Left ventricle myocardium superior (tissue), 1 donor: ENCODE measurements at places on chromosomes 16 and 17. TPM values are rescaled to one million over a fixed set of nuclear protein-coding genes. Genes with fewer than 3 reads are reported as not detected.

MYH2 gene
- 0.10 TPM for total RNA-seq

KCNH6 gene
- total RNA-seq, result not detected

ARL16 gene
- total RNA-seq, result 12.0 TPM

ATP2A1 gene
- 0.45 TPM for total RNA-seq

LPO gene
- total RNA-seq, result not detected

TEX19 gene
- total RNA-seq, result not detected

HS3ST3B1 gene
- 1.7 TPM for total RNA-seq

GRCh38 chr17:49890077-49890821 lies 42.4 kb upstream of the TAC4 start:
- DNase-seq, result peak; percentile 50

DNA sequence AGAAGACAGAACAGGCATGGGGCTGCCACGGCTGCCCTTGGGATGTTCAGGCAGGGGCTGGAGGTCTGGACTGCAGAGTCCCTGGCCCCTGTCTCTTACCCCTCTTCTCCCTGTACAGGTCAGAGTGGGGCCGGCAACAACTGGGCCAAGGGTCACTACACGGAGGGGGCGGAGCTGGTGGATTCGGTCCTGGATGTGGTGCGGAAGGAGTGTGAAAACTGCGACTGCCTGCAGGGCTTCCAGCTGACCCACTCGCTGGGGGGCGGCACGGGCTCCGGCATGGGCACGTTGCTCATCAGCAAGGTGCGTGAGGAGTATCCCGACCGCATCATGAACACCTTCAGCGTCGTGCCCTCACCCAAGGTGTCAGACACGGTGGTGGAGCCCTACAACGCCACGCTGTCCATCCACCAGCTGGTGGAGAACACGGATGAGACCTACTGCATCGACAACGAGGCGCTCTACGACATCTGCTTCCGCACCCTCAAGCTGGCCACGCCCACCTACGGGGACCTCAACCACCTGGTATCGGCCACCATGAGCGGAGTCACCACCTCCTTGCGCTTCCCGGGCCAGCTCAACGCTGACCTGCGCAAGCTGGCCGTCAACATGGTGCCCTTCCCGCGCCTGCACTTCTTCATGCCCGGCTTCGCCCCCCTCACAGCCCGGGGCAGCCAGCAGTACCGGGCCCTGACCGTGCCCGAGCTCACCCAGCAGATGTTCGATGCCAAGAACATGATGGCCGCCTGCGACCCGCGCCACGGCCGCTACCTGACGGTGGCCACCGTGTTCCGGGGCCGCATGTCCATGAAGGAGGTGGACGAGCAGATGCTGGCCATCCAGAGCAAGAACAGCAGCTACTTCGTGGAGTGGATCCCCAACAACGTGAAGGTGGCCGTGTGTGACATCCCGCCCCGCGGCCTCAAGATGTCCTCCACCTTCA lies 11.7 kb downstream of the TUBB3 start:
- no peak for DNase-seq

CCL8 gene
- total RNA-seq, result 0.40 TPM

NTN1 gene
- total RNA-seq, result 28.4 TPM

DNA sequence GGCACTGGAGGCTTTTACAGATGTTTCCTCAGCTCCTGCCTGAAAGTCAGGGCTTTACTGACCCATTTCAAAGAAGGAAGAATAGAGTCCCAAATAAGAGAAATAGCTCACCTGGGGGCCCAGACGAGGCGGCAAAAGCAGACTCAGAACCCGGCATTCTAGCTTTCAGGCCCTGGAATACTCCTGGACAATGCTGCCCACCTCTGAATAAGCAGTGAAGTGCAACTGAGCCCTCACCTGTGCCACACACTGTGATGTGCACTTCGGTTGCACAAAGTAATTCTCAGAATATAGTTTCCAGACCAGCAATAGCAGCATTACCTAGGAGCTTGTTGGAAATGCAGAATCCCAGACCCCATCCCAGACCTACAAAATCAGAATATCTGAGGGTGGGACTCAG lies 54.6 kb downstream of the ZNF423 start:
- no peak for DNase-seq

ITGA2B gene
- 0.72 TPM for total RNA-seq

GRCh38 chr17:61400717-61401388 lies 1.2 kb downstream of the TBX2 start:
- peak; percentile 40 for DNase-seq

GGA2 gene
- 52.1 TPM for total RNA-seq

KRTAP4-1 gene
- total RNA-seq, result not detected

UTS2R gene
- 2.1 TPM for total RNA-seq

- no peak for DNase-seq
Measured at GRCh38 chr17:21124086-21124485, 2.7 kb upstream of the DHRS7B start.

- DNase-seq, result no peak
Measured at GRCh38 chr17:15197229-15197628, 67.9 kb downstream of the PMP22 start.

DNA sequence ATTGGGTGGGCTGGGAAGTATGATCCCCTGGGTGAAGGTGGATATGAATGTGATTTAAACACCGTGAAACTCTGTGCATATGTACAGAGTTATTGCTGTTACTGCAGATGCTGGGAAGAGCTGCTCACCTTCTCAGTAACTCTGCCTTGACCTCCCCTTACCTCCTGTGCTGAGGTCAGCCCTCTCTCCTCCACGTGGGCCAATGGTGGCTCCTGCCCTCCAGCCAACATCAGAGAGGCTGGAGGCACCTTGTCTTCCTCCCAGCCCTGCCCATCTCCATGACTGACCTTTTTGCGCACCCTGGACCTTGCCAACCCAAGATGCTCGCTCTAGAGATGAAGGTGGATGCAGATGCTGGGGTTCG lies 387 bp upstream of the ASB16 start:
- no peak for DNase-seq

GRCh38 chr17:17824119-17824782 lies 12.5 kb downstream of the SREBF1 start:
- DNase-seq, result no peak

- DNase-seq, result no peak
Measured at GRCh38 chr17:83075270-83075880, 4.0 kb upstream of the METRNL start.

DNA sequence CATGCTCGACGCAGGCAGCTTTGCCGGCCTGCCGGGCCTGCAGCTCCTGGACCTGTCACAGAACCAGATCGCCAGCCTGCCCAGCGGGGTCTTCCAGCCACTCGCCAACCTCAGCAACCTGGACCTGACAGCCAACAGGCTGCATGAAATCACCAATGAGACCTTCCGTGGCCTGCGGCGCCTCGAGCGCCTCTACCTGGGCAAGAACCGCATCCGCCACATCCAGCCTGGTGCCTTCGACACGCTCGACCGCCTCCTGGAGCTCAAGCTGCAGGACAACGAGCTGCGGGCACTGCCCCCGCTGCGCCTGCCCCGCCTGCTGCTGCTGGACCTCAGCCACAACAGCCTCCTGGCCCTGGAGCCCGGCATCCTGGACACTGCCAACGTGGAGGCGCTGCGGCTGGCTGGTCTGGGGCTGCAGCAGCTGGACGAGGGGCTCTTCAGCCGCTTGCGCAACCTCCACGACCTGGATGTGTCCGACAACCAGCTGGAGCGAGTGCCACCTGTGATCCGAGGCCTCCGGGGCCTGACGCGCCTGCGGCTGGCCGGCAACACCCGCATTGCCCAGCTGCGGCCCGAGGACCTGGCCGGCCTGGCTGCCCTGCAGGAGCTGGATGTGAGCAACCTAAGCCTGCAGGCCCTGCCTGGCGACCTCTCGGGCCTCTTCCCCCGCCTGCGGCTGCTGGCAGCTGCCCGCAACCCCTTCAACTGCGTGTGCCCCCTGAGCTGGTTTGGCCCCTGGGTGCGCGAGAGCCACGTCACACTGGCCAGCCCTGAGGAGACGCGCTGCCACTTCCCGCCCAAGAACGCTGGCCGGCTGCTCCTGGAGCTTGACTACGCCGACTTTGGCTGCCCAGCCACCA lies 9.7 kb downstream of the VASN start:
- DNase-seq, result peak; percentile 28

MMP2 gene
- 88.7 TPM for total RNA-seq

- DNase-seq, result no peak
Measured at GRCh38 chr17:8100111-8100510, 12.6 kb upstream of the ALOX12B start.

UNC13D gene
- total RNA-seq, result 8.6 TPM

DNA sequence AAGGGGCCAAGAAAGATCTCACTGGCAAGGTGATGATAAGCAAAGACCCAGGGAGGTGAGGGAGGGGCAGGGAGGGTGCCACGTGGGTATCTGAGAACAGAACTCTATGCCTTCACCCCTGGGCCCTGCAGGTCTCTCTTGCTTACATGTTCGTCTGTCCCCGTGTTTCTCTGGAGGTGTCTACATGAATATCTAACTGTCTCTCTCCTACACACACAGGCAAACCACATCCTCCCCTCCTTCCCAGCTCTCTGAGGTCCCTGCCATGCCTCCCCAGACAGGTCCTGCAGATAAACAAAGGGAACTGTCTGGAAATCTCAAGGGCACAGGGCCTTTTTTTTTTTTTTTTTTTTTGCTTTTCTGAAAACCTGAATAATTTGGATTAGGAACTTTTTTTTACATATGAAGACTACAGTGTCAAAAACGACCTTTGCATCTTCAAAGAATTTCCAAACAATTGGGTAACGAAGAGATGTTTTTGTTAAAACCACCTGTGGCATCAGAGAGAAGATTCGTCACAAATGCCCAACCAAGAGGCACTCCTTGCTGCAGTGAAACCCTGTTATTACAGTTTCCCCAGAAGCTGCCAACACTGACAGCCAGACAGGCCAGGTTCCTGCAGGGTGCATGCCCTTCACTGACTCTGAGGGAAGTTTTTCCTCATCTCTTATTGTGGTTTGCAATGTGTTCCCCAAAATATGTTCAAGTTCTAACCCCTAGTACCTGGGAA lies 17.8 kb downstream of the PLLP start:
- DNase-seq, result no peak

GRCh38 chr17:40903129-40903847 lies 18.2 kb upstream of the KRT20 start:
- no peak for DNase-seq

GP1BA gene
- not detected for total RNA-seq

BAIAP3 gene
- 5.2 TPM for total RNA-seq

DNA sequence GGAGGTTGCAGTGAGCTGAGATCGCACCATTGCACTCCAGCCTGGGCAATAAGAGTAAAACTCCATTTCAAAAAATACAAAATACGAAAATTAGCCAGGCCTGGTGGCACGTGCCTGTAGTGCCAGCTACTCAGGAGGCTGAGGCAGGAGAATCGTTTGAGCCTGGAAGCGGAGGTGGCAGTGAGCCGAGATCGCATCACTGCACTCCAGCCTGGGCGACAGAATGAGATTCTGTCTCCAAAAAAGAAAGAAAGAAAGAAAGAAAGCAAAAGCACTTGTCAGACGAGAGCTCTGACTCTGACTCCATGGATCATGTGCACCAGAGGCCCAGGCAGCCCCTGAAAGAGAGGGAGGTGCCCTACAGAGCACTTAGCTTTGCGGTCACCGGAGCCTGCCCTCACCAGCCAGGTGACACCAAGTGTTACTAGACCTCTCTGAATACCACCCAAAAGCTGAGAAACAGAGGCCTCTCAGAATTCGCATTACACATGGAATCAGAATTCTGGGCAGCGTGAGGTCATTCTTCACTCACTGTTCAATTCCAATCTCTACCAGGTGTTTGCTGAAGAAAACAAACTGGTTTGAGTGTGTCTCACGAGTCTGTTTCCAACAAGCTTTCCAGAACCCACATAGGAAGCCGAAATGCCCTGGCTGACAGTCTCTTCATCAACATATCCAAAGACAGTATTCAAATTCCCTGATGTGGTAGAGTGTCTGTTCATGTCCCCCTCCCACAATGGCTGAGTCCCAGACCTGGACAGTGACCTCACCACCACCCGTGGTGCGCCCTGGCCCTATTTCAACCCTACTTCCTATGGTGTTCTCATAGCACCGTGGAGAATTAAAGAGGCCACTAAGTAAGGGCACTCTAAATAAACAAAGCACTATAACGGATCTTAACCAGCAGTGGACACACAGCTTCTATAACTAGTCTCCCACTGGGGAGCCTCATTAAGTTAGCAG lies 1.5 kb downstream of the FLCN start:
- no peak for DNase-seq

DNA sequence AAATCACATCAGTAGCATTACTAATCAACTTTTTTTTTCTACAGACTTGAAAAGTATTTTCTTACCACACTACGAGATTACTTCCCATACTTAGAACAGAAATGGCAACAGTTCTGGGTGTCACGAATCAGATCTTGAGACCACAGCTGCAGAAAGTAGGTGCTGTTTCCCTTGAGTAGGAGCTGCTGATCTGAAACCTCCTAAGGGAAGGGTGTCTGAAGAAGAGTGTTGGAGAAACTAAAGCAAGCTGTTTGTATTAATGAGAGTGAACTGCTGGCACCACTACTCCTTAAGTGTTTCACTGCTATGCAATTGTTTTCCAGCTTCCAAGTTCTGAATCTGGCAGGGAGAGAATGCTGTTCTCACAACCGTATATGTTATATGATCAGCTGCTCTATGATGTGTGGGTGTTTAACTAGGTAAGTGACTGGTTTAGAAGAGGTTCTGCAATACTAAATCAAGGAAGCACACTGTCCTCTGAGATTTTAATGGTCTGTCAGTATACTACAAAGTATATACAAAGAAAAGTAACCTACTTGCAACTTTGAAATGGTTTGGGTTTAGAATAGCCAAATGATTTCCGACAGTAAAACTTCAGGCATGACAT lies 3.3 kb downstream of the ZNF652 start:
- DNase-seq, result no peak

CNGB1 gene
- not detected for total RNA-seq

HBA2 gene
- 37.2 TPM for total RNA-seq

- DNase-seq, result no peak
Measured at GRCh38 chr16:59591480-59591879, 857.4 kb upstream of the GOT2 start.

DNA sequence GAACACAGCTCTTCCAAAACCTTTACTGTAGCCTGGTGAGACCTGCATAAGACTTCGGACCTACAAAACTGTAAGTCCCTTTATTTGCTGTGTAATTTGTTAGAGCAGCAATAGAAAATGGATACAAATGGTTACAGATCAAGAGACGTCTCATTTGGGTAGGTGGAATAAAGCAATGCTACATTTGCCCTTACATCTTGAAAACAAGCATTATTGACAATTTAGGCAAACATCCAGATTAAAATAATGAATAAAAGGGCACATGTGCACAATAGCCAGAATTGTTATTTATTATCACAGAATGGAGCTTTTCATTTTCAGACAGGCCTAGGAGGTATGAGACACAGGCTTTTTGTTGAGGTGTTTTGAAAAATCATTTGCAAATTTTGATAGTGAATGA lies 222.2 kb upstream of the CPHXL start:
- DNase-seq, result no peak

SEZ6 gene
- total RNA-seq, result not detected
